ENCODE measurements at places on chromosomes 4 and X.

- DNase-seq, result no peak
Measured at GRCh38 chr4:15348236-15348635, 79.6 kb upstream of the C1QTNF7 start.

GRCh38 chr4:8920969-8921368 lies 49.3 kb upstream of the HMX1 start:
- DNase-seq, result no peak

DNA sequence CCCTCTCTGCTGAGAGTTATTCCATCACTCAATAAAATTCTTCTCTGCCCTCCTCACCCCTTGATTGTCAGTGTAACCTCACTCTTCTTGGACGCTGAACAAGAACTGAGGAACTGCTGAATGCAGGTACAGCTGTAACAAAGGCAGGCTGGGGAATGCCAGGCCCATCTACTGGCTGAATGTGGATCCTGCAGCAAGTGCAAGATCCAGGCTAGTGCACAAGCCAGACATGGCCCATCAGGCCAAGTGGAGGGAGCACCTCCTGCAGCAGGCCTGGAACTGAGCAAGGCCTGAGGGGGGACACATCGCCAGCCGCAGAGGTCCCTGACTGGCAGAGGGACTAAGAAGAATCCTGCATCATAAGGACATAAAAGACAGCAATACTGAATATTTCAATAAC lies 411.8 kb upstream of the PCDH10 start:
- DNase-seq, result no peak

DNA sequence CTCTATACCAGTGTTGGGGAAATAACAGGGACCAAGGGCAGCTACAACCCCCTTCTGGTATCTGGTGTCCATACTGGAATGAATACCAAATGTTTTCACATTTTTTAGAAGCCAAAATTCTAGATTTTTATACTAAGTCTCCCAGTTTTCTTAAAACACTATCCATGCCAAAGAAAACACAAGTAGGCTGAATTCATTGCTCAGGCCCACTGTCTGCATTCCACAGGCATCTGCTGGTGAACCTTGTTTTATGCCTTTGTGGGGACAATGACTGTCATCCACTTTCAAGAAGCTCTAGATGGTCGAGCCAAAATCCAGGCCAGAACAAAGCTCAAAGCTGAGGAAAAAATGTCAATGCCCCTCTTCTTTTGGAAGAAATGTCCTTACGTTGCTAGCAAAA lies 213.4 kb upstream of the RASGEF1B start:
- no peak for DNase-seq

GRCh38 chr4:152665691-152666395 lies 14.0 kb downstream of the TMEM154 start:
- DNase-seq, result no peak

GRCh38 chr4:8269535-8270417 lies at the start of gene HTRA3:
HTRA3 (plus strand) TSS chr4:8269754; CDS start chr4:8269969, 215 bp downstream.
- DNase-seq, result no peak

- no peak for DNase-seq
Measured at GRCh38 chrX:108323751-108324150, 114.5 kb downstream of the COL4A6 start.

- DNase-seq, result no peak
Measured at GRCh38 chrX:133335027-133335426, 80.3 kb downstream of the GPC4 start.

GRCh38 chr4:157204634-157205244 lies 15.8 kb upstream of the GRIA2 start:
- no peak for DNase-seq

GRCh38 chrX:29136904-29137303 lies 549.7 kb downstream of the IL1RAPL1 start:
- no peak for DNase-seq

GRCh38 chr4:48268956-48269860 lies at the start of gene TEC:
TEC (minus strand) TSS chr4:48269838; CDS start chr4:48228614, 41,224 bp downstream.
- no peak for DNase-seq

GRCh38 chrX:21528076-21528475 lies 130.1 kb downstream of the KLHL34 start:
- no peak for DNase-seq

GRCh38 chrX:36083256-36083655 lies 163.7 kb downstream of the CFAP47 start:
- DNase-seq, result no peak

DNA sequence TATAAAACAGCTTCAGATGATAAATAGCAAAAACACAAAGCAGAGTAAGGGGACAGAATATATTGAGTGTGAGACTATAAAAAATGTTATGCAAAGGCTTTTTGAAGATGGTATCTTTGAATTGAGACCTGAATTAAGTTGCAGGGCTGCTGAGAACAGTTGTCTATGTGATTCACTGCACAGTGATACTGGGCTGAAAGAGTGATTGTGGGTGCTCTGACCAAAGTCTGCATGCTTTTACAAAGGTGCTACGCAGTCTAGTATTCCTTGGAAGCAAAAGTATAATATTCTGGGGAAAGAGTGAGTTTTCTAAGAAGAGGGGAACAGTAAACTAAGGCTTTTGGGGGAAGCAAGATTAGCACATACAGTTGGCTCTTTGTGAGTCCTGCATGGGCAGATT lies 234.0 kb downstream of the ARHGAP10 start:
- no peak for DNase-seq

GRCh38 chr4:99921174-99921573 lies 25.2 kb downstream of the DNAJB14 start:
- no peak for DNase-seq

DNA sequence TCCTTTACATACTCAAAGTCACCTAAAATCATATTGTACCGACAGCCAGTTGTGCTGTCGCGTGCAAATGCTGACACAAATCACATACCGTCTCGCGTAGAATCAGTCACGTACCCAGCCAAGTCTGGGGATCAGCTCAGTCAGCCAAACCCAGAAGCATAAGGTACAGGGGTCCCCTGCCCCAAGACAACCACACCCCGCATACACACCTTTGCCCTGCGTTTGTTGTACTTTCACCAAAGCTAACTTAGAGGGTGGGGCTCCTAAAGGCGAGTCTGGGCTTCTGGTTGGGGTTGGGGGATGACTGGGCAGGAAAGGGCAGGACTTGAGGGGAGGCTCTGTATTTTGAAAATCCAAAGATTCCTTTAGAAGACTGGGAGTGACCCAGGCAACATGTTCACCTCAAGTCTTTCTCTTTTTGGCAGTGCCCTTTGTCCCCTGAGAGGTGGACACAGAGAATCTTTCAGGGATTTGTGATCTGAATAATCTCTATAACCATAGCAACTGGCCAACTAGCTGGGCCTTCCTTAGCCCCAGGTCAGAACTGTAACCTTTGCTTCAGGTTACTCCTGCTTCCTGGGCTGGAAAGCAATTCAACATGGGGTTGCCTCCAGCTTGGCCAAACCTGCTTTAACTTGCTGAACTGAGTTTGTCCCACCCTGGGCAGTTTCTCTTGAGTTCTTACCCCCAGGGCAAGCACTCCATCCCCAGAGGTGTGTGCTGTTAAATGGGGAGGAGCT lies 992 bp downstream of the GDPD2 start:
- no peak for DNase-seq

GRCh38 chr4:98778206-98778605 lies 119.8 kb upstream of the TSPAN5 start:
- no peak for DNase-seq

DNA sequence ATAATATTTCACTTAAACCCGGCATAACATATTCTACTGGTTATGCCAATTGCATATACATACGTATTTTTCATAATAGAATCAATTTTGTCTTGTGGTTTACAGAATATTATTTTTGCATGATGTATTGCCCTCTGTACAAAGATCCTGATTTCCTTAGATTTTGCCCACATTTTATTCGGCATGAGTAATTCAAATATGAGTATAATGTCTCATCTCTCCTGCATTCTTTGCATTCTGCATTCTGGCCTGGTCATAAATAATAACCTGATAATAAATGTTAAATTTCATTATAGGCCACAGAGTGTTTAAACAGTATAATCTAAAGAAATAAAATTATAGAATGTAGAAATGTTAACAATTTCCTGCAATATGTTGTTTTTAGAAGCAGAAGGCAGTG lies 205.3 kb downstream of the TLL1 start:
- DNase-seq, result no peak

DNA sequence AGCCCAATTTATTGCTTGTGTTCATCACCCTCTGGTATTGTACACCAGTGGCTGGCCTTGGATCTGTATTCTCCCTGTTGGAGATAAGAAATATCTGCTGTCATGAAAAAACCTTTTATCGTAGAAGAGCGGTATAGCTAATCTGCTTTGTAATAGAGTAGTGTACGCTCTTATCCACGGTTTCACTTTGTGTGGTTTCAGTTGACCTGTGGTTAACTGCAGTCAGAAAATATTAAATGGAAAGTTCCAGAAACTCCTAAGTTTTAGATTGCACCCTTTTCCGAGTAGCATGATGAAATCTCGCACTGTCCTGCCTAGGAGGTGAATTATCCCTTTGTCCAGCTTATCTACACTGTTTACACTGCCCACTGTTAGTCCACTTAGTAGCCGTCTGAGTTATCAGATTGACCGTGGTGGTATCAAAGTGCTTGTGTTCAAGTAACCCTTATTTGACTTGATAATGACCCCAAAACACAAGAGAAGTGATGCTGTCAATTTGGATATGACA lies 42.4 kb downstream of the KDM6A start:
- no peak for DNase-seq

DNA sequence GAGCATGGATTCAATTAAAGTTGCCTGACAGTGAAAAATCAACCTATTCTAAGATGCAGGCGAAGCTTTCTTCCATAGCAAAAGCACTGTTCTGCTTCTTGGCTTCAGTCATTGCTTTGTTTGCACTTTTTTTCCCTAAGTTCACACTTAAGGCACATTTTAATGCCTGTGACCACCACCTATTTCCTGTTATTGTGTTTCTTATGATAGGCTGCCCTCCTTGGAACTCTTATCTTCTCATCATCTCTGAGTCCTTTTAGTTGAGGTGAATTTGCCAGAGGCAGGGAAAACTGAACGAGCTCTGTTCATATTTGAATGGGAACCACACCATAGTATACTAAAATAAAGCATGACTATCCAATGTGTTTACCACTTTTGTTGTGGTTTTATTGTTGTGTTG lies 119.8 kb downstream of the SPCS3 start:
- no peak for DNase-seq

DNA sequence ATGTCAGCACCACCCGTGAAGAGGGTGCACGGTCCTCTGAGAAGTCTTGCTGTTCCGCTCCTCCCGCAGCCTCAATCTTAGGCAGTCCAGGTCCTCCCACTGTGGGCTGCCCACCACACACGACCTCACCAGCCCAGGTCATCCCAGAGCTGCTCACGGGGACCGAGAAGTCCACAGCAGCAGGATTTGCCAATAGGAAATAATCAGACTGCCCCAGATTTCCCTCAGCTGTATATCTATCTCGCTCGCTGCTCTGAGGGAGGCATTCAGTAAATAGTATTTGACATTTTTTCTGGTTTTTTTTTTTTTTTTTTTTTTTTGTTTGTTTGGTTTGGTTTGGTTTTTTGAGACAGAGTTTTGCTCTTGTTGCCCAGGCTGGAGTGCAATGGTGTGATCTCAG lies 83.8 kb downstream of the STOX2 start:
- no peak for DNase-seq

DNA sequence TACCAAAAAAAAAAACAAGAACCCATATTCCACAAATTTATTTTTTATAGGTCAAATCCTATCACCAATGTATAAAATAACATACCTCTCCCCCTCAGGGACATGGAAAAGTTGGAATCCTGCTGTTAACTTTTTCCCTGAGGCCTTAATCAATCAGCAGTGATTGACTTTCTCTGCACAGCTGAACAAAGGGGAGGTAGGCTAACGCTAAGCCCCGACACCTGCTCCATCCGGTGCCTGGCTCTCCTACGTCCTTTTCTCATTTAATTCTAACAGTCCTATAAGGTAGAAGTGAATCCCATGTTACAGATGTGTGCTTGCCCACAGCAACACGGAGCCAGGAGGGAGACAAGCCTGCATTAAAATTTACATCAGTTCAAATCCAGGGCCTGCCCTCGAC lies 2.8 kb downstream of the CENPU start:
- DNase-seq, result no peak

GRCh38 chrX:109635146-109635545 lies 10.2 kb upstream of the KCNE5 start:
- DNase-seq, result no peak

DNA sequence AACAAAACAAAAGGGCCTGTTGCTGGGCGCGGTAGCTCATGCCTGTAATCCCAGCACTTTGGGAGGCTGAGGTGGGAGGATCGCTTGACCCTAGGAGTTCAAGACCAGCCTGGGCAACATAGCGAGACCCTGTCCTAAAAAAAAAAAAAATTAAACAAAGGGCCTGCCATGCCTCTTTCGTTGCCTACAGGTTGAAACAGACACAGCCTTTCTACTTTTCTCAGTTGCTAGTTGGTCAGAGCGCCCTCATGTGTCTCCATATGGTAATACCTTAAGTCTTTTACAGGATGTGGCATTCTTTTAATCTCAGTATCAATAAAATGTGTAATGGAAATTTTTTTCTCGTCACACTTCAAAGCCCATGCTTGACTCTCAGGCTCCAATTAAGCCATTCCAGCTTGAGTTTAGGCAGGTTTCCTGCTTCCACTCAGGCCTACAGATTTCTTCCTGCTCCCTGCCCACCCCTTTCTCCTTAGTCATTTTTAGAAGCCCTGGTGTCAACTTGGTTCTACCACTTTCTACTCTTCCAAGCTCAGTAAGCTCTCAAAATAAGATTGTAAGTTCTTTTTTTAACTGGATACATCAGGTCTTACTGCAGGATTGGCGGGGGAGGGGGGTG lies 4.6 kb upstream of the SOWAHD start:
- peak; percentile 24 for DNase-seq

DNA sequence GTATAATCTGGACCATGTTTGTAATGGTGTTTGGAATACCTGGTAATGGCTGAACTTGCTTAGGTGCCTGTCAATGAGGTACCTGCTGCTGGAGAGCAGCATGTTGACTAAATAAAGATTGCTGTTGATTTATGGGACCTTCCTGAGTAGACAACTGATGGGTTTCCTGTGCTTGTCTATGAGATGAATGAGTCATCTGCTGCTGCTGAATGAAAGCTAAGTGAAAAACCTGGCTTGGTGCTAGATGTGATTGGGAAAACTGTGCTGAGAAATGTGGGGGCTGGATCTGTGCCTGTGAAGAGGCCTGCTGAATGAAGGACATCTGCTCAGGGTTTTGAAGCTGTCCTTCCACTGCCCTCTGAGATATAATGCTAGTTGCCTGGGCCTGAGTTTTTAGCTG lies 69.6 kb downstream of the WNK3 start:
- DNase-seq, result no peak

- no peak for DNase-seq
Measured at GRCh38 chr4:81380437-81380836, 91.3 kb downstream of the RASGEF1B start.

DNA sequence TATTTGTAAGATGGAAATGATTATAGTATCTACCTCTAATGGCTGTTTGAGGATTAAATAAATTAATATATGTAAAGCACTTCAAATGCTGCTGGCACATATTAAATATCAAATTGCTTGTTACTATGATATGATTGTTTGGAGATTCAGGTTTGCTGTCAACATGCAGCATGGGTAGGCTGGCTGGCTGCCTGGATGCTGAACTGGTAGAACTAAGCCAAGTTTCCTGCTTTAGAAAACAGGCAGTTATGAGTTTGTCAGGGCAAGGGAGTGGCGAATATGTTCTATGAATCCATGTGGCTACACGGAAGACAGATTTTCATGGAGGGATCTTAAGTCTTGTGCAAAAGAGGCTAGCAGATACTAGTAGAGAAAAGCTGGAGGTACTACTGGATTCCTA lies 239.6 kb downstream of the GBA3 start:
- no peak for DNase-seq
